AG09319 (cell line): ENCODE measurements at places on chromosomes 2 and 18.

GRCh38 chr18:35470435-35470834, 27.3 kb downstream of the INO80C start:
- DNase-seq: no peak

DNA sequence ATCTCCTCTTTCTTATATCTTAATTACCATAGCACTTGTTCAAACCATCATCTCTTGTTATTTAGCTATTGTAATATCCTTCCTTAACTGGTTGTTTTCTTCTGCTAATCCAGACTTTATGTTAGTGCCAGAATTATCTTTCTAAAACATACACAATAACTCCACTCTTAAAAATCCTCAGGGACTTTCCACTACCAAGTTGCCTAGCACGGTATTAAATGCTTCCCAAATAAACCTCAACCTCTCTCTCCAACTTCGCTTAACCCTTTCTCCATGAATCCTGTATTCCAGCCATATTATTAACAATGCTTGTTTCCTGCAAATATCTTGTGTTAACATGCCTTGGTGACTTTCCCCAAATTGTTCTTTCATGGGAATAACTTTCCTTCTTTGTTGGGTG, 84.5 kb downstream of the FAM228A start:
- DNase-seq: no peak

DNA sequence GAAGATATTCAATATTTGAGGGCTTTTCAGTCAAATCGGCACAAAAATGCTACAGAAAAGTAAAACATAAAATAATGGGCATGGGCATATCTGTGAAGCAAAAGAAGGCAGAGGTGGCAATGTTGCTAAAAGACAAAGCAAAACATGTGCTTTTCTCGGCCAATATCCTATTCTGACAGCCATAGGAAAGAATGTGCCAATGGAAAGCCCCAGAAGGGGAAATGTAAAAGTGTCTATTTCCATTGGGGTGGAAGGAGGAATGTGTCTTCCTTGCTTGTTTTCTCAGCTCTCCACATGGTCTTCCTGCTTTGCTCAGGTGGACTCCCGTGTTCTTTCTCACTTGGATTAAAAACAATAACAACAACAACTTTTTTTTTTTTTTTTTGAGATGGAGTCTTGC, 13.7 kb upstream of the PER2 start:
- no peak for DNase-seq

- DNase-seq: no peak
These were observed 64.7 kb downstream of the KCTD1 start for GRCh38 chr18:26483633-26484032.
